H1 (cell line): ENCODE measurements at places on chromosomes 2 and 18.
A peak's percentile ranks its signal among the peaks of the same experiment; 100 is the strongest.

DNA sequence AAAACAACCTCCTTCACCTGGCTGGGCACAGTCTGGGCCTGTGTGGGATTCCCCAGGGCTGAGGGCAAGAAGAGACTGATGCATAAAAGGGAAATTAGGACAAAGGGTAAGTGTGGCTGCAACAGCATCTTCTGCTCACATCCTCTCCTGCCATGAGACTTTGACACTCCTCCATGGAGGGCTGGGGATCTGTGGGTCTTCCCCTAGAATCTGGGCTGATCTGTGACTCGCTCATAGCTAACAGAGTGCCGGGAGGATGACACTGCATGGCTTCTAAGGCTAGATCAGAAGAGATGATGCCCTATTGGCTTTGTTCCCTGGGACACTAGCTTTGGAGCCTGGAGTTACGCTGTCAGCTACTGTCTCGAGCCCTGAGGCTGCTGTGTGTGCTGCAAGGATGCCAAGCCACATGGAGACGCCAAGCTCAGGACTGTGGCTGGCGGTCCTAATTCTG is 24.3 kb downstream of the MOCOS start:
- H3K4me1 ChIP-seq, result no peaks in the 10 kb centered on the region
- H3K36me3 ChIP-seq, result no peaks in the 10 kb centered on the region
- no peak for DNase-seq
- H3K27me3 ChIP-seq, result no peaks in the 10 kb centered on the region

DNA sequence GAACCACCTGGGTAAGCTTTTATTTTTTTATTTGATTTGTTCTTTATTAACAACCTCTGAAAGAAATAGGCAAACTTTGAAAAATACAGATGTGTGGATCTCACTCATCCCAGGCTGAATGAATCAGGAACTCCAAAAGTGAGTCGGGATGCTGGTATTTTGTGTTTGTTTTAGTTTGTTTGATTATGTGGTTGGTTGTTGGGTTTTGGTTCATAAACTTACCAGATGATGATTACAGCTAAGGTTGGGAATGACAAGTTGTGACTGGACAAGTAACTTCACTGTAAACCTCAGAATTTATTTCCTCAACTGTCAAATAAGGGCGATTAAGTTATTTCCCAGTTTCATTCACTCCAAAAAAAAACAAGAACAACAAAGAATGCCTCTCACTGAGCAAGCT is 80.5 kb upstream of the KIF5C start:
- no peak overlapping the region for H3K27ac ChIP-seq
- DNase-seq, result no peak
- no peaks in the 10 kb centered on the region for H3K4me1 ChIP-seq
- no peak overlapping the region for H3K4me3 ChIP-seq
- H3K27me3 ChIP-seq, result no peaks in the 10 kb centered on the region

DNA sequence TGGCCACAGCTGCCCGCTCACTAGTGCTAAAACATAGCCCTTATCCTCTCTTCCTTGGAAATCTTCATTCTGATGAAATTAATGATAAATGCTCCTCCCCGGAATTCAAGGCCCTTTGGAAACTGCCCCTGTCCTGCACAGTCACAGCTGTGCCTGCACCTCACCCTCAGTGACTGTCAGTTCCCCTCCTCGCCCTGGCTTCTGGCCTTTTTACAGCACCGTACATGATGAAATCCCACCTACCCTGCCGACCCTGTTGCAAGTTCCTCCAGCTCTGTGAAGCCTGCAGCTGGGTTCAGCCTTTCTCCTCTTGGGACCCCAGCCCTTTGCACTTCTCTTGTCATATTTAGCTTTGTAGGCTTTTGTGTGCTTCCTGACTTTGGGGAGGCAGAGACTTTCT is 48.4 kb downstream of the DCDC2C start:
- no peak overlapping the region for H3K27ac ChIP-seq
- H3K4me1 ChIP-seq, result 0 out of 2 replicates have a peak, but pooled peaks cover 3% of the 10 kb centered on the region
- no peak for DNase-seq
- H3K36me3 ChIP-seq, result no peaks in the 10 kb centered on the region
- H3K27me3 ChIP-seq, result no peaks in the 10 kb centered on the region

- no peak overlapping the region for H3K4me3 ChIP-seq
- peaks cover 31% of the 10 kb centered on the region for H3K27me3 ChIP-seq
- no peak overlapping the region for H3K27ac ChIP-seq
- DNase-seq, result no peak
- H3K36me3 ChIP-seq, result no peaks in the 10 kb centered on the region
- H3K4me1 ChIP-seq, result peaks cover 3% of the 10 kb centered on the region
Observed at GRCh38 chr18:22557168-22557941, 139.6 kb upstream of the CTAGE1 start.

- DNase-seq, result no peak
- H3K36me3 ChIP-seq, result no peaks in the 10 kb centered on the region
- no peak overlapping the region for H3K4me3 ChIP-seq
- H3K27me3 ChIP-seq, result no peaks in the 10 kb centered on the region
- H3K27ac ChIP-seq, result no peak overlapping the region
- H3K4me1 ChIP-seq, result peaks cover 4% of the 10 kb centered on the region; the same call in 1 of the 2 replicates
Observed at GRCh38 chr2:29522951-29523669, 398.3 kb downstream of the ALK start.

DNA sequence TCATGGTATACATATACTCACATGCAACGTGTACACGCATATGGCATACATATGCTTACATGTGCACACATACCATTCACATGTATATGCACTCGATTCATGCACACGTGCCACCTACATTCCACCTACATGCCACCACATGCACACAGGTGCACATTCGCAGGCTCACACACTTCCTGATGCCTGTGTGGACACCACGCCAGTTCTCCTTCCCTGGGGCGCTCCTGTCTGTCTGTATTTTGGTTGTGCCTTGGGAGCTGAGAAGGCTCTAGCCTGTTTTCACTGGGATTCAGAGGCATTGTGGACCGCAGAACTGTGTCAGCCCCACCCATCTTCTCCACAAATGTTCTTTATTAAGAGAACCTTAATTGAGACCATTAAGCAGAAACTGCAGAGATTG is 96.6 kb upstream of the CTDP1 start:
- DNase-seq, result no peak
- H3K36me3 ChIP-seq, result no peaks in the 10 kb centered on the region
- no peak overlapping the region for H3K27ac ChIP-seq
- H3K4me1 ChIP-seq, result no peaks in the 10 kb centered on the region

GRCh38 chr2:18525236-18525635 is 35.2 kb downstream of the RDH14 start:
- H3K4me3 ChIP-seq, result no peak overlapping the region
- peaks cover 3% of the 10 kb centered on the region for H3K4me1 ChIP-seq
- no peaks in the 10 kb centered on the region for H3K27me3 ChIP-seq
- no peak for DNase-seq
- no peak overlapping the region for H3K27ac ChIP-seq

DNA sequence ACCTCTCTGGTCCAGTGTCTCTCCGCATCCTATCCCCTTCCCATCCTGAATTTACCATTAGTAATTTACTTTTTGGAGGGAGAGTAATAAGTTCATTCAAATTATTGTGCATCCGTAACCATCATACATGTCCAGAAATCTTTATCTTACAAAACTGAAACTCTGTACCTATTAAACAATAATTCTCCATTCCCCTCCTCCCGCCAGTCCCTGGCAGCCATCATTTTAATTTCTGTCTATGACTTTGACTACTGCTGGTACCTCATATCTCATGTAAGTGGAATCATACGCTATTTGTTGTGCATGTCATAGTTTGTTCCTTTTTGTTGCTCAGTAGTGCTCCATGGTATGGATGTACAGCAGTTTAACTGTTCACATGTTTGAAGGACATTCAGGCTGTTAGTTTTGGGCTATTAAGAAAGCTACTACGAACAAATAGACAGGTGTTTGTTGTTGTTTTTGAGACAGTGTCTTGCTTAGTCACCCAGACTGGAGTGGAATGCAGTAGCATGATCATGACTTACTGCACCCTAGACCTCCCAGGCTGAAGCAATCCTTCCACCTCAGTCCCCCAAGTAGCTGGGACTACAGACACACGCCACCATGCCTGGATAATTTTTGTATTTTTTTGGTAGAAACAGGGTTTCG is 2.0 kb downstream of the LIMS1 start:
- no peaks in the 10 kb centered on the region for H3K36me3 ChIP-seq
- H3K4me1 ChIP-seq, result no peaks in the 10 kb centered on the region; the same call in 1 of the 2 replicates
- DNase-seq, result no peak
- no peaks in the 10 kb centered on the region; the same call in 1 of the 2 replicates for H3K27me3 ChIP-seq

GRCh38 chr18:74996996-74997395 is 211.9 kb downstream of the PTGR3 start:
- no peaks in the 10 kb centered on the region for H3K4me1 ChIP-seq
- H3K36me3 ChIP-seq, result no peaks in the 10 kb centered on the region
- H3K4me3 ChIP-seq, result no peak overlapping the region
- H3K27me3 ChIP-seq, result no peaks in the 10 kb centered on the region
- no peak for DNase-seq
- H3K27ac ChIP-seq, result no peak overlapping the region

DNA sequence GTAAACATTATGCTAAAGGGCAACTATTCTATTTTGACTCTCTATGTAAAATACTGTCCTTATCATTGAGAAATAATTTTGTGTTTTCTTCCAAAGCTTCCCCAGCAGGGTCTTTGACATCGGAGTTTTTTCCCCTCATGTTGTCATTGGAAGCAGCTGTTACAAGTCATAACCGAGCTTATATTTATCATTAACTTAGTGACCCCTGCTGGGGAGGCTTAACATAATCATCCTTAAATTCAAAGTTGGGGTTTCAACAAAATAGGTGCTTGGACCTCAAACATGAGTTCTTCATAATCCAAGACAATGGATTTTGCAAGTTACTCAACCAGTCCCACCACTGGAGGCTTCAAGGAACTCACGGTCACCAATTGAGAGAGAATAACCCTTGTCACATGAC is 330.9 kb downstream of the DCC start:
- no peak overlapping the region for H3K27ac ChIP-seq
- H3K27me3 ChIP-seq, result no peaks in the 10 kb centered on the region
- no peak for DNase-seq
- no peaks in the 10 kb centered on the region for H3K36me3 ChIP-seq

- H3K4me3 ChIP-seq, result no peak overlapping the region
- no peaks in the 10 kb centered on the region; the same call in 1 of the 2 replicates for H3K36me3 ChIP-seq
- no peak overlapping the region for H3K27ac ChIP-seq
- no peaks in the 10 kb centered on the region for H3K27me3 ChIP-seq
Observed at GRCh38 chr2:3430172-3430571, 50.7 kb downstream of the TRAPPC12 start.

DNA sequence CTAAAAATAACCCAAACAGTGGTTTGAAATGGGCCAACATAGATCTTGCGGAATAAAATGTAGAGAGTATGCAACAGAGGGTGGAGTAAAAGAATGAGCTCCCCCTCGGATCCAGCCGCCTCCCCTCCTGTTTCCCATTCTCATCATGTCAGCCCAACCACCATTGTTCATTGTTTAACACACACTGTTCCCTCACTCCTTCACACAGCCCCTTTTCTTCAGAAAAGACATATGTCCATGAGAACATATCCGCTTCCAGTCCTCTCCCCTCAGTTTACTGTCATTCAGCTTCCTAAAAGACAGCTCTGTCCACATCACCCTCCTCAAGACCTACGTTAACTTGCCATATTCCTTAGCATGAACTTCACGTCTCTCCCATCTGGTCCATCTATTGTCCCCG is 62.9 kb upstream of the SERTAD2 start:
- no peaks in the 10 kb centered on the region for H3K36me3 ChIP-seq
- H3K4me1 ChIP-seq, result no peaks in the 10 kb centered on the region
- H3K27ac ChIP-seq, result no peak overlapping the region
- DNase-seq, result no peak

GRCh38 chr2:233915128-233915527 is 2.0 kb upstream of the TRPM8 start:
- no peaks in the 10 kb centered on the region for H3K27me3 ChIP-seq
- no peak for DNase-seq
- H3K4me1 ChIP-seq, result peaks cover 3% of the 10 kb centered on the region; the same call in 1 of the 2 replicates
- H3K27ac ChIP-seq, result no peak overlapping the region
- H3K4me3 ChIP-seq, result no peak overlapping the region

- H3K4me3 ChIP-seq, result no peak overlapping the region
- DNase-seq, result no peak
- H3K27ac ChIP-seq, result no peak overlapping the region
- no peaks in the 10 kb centered on the region for H3K36me3 ChIP-seq
- H3K4me1 ChIP-seq, result no peaks in the 10 kb centered on the region
- no peaks in the 10 kb centered on the region for H3K27me3 ChIP-seq
Observed at GRCh38 chr18:2059336-2059735, 512.0 kb downstream of the METTL4 start.

DNA sequence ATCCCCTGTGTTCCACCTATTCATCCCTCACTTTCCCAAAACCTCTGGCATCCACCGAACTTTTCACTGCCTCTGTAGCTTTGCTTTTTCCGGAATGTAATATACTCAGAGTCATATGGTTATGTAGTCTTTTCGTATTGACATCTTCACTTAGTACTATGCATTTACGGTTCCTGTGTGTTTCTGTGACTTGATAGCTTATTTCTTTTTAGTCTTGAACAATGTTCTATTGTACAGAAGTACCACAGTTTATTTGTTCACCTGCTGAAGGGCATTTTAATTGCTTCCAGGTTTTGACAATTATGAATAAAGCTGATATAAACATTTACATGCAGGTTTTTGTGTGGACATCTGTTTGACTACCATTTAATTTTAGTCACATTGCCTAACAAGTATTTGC is 154.7 kb upstream of the DOK6 start:
- H3K4me3 ChIP-seq, result no peak overlapping the region
- H3K27ac ChIP-seq, result no peak overlapping the region
- no peaks in the 10 kb centered on the region for H3K27me3 ChIP-seq
- no peaks in the 10 kb centered on the region for H3K36me3 ChIP-seq

GRCh38 chr2:148653437-148653836 is 8.9 kb downstream of the EPC2 start:
- H3K36me3 ChIP-seq, result no peaks in the 10 kb centered on the region
- H3K4me1 ChIP-seq, result peaks cover 3% of the 10 kb centered on the region
- H3K27ac ChIP-seq, result no peak overlapping the region
- no peak overlapping the region for H3K4me3 ChIP-seq
- DNase-seq, result no peak

DNA sequence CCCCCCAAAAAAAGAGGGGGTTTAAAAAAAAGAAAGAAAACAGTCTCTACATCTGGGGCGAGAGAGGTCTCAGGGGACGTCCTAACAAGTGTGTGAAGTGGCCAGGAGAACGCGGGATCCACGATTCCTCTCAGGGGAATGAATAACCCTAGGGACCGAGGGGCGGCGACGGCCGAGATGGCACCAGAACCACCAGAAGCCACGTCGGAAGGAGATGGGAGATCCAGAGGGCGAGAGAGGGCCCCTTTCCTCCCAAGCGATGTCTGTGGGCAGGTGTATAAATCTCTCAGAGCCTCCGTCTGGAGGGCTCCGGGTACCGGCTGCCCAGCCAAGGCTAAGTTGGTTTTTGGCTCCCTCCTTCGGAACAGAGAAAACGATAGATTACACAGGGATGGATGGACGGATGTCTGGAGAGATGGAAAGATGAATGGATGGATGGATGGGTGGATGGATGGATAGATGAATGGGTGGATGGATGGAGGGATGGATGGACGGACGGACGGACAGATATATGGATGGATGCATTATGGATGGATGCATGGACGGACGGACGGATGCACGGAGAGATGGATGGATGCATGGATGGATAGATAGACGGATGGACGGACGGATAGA is 1.7 kb downstream of the EPHA4 start:
- H3K4me1 ChIP-seq, result peaks cover 18% of the 10 kb centered on the region
- H3K27ac ChIP-seq, result no peak overlapping the region
- H3K27me3 ChIP-seq, result peaks cover 30% of the 10 kb centered on the region
- H3K4me3 ChIP-seq, result peak overlapping the region; percentile 61
